ENCODE measurements at places on chromosomes 11 and 22.

DNA sequence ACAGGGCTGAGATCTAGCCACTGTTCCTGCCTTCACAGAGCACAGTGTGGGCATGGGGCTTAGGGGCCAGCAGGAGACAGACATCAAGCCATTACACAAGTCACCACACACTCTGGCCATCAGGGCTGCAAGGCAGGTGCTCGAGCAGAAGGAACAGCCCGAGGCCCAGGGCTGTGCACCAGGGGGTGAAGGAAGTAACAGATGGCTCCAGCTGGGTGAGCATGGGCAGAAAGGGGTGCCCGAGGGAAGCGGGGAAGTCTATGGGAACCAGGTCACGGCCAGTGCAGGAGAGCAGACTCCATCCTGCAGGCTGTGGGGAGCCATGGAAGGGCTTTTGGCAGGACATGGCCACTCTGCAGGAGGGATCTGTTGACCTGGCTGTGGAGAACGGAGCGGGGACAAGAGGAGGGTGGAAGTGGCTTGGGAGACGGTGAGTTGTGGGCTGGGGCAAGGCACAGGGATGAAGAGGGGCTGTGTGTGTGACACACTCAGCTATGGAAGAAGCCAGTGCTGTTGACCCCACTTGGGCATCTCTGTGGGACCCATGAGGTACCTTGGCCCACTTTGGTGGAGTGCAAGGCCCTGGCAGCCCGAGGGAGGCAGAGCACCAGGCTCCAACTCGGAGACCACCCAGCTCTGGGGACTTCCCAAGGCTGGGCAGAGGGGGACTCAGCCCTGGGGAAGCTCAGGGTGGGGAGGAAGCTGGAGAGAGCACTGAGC is 3.6 kb downstream of the C11orf68 start:
- DNase-seq, result no peak

DNA sequence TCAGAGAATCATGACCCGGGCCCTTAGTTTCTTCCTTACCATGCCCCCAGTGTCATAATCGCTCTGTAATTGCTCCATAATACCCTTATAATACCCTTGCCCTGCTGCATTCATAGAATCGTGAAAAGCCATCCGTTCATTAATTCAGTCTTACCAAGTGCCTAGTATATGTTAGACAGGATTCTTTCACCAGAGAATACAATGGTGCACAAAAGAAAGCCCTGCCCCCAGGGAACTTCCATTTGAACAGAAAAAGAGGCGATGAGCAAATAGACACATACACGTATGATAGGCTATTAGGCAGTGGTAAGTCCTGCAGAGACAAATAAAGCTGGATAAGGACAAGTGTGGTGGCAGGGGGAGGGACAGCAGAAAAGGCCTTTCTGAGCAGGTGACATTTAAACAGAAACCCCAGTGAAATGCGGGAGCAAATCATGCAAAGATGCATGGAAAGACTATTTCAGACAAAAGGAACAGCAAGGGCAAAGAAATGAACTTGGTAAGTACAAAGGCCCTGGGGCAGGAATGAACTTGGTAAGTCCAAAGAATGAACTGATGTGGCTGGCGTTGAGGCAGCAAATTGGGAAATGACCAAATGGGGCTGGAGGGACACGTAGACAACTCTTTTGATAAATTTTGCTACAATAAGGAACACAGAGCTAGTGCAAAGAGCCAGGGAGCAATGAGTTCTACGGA is 74.6 kb upstream of the CREB3L1 start:
- DNase-seq, result no peak

DNA sequence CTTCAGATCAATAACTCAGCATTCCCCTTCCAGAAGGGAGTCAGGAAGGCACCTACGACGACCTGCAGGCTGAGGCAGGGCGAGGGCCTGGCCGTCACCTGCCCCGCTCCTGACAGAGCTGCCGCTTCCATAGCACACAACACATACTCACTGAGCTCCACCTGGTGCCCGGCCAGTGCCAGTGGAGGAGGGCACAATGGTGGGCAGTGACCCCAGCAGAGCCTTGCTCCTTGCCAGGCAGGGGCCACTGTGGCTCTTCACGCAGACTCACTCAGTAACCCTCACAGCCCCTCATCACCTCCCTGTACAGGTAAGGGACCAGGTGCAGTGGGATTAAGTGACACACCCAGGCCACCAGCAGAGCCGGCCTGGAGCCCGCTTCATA is 24.6 kb downstream of the LRFN4 start:
- no peak for DNase-seq

DNA sequence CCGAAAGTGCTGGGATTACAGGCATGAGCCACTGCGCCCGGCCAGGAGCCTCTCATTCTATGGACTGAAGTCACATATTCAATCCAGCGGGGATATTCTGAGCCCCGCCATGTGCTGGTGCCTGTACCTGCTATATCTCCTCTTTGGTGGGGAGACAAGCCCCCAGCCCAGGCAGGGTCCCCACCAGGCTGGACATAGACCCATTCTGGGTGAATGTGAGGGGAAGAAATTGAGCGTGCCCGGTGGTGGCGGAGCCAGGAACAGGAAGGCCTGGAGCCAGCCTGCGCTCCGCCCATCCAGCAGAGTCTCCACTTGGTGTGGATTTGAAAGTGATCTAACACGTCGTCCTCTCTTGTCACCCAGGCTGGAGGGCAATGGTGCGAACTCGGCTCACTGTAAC is 38.0 kb upstream of the CSNK1E start:
- no peak for DNase-seq

GRCh38 chr11:69889400-69890318 is 70.4 kb upstream of the FGF3 start:
- DNase-seq, result no peak

DNA sequence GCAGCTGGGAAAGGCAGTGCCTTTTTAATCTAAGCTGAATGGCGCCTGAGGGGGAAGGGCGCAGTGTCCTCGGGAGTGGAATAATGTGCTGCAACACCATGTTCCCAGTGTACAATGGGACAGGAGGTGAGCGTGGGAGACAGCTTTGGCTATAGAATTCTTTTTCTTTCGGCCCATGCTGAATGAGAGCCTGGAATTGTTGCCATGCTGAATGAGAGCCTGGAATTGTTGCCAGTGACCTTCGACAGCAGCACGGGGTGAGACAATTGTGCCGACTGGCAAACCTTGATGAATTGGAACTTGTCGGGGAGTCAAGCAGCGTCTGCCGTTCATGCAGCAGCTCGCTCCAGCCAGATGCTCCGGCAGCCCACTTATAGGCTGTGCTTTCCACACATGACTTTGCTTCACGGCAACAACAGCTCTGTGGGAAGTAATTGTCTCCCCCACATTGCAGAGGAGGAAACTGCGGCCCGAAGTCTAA is 141.4 kb upstream of the E2F8 start:
- DNase-seq, result no peak

GRCh38 chr11:11486423-11486822 is 133.4 kb upstream of the CSNK2A3 start:
- DNase-seq, result no peak

DNA sequence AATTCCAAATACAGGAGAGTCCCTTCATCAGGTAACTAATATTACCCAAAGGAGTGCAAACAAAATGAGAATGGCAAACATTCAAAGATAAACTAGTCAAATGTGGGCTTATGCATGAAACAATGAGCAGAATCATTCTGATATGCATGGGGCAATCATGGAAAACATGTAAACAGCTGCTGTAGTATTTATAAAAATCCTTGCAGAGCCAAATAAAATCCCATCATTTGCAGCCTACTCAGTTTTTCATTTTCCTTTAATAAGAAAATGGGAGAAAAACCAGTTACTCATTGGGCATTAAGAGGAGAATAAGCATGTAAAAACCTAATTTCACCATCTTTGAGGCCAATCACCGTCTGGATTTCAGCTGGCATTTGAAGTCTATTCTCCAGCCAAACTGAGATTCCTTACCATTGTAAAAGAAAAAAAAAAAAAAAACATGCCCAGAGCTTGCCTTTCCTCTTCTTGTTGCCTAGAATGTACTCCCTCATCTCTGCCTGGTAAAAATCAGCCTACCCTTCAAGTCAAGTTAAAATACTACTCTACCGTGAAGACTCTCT is 249.1 kb downstream of the TTC28 start:
- DNase-seq, result no peak

GRCh38 chr11:17076517-17077239 is 789 bp downstream of the RPS13 start:
- DNase-seq, result no peak

DNA sequence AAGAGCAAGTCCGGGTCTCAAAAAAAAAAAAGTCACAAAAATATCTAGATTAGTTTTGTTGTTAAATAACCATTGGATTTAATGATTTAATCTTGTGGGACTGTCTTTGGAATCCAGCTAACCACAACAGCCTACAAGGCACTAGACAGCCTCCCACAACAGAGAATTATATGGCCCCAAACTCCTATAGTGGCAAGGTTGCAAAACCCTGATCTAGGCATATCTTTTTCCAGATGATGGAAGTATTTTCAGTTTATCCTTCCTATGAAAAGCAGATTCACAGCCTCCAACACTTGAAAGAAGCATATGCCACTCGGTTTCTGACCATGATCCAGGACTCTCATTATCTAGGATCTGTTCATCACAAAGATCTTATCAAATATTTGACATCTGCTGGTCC is 5.4 kb upstream of the C11orf87 start:
- no peak for DNase-seq

DNA sequence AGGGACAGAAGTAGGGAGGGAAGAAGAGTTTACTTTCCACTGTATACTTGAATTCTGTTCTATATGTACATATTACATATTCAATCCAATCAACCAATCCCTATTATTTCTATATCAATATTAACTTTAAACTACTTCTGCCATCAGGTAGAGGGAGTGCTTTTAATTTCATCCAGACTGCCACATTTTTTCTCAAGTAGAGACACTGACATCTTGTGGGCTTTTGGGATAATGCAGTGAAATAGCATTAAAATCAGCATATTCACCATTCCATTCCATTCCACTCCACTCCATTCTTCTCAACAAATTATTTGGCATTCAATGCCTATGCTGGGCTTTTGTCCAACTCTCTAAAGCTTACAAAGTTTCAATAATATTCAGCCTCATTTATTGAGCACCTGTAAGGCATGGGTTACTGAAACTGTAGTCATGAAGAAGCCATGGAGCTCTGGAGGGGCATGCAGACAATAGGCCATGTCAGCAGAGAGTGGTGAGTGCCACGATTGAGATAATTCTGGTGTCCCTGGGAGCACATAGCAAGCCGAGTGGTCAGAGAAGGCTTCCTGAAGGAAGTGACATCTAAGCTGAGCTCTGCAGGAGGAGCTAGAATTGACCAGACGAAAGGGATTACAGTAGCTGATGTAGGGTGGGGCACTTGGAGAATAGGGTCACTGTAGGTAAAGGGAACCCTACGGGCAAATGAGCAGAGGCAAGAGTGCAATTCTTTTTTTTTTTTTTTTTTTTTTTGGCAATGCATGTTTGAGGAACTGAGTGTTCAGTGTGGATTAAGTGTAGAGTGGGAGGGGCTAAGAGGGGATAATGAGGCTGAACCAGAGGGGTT is 12.8 kb upstream of the CLPB start:
- DNase-seq, result no peak

GRCh38 chr11:9802291-9802861 is 138.5 kb downstream of the SWAP70 start:
- no peak for DNase-seq

DNA sequence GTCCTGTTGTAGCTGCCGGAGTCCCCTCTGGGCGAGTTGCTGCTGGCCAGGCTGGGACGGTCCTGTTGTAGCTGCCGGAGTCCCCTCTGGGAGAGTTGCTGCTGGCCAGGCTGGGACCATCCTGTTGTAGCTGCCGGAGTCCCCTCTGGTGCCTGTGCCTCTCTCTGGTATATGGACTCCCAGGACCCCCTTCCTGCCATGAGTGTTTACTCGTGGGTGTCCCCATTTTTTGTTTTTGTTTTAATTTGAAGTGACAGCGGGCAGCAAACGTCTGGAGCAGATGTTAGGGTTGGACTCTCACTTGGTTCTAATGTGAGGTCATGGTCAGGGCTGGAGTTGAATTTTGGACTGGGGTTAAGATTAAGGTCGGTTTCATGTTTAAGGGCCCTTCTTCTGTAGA is 14.2 kb downstream of the SHANK3 start:
- DNase-seq, result no peak
